ENCODE measurements at places on chromosomes 12 and 14.

DNA sequence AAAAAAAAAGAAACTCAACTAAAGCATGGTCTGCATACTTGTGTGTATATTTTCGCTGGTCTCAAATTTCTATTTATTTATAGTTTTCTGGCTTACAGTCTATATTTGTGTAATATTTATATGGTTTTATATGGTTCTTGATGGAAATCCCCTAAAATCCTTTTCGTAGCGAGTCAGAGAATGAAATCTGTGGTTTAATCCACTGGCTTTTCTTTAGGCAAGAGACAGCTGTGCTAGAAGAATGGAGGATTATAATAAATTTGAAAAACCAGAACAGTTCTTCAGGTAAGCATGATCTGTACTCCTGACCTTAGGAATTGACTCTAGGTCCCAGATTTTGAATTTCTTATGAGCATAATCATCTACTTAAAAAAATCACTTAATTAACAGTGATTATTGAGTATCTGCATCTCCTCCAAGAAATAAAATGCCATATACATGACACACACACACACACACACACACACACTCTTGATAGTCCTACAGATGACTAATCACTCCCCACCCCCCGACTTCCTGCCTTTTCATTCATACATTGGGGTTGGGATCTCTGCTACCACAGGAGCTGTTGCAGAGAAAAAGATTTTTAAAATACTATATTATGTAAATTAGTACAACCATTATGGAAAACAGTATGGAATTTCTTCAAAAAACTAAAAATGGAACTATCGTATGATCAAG is 113.4 kb downstream of the CRADD start:
- no peak for DNase-seq

DNA sequence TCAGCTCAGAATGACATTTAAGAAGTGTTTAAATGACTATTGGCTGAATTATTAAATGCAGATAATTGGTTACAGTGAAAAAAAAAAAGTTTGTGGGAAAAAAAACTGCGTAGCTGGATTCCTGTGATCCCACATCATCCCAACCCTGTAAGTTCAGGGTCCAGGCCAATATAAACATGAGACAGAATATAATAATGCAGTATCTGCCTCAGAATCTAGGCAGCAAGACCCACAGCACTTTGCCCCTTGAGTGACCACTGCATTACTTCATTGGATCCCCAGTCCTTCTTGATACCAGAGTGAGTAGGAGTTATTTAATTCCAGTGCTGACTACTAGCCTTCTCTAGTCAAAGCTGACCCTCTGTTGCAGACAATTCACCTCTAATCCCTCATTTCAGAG is 272.6 kb downstream of the CCER1 start:
- no peak for DNase-seq

DNA sequence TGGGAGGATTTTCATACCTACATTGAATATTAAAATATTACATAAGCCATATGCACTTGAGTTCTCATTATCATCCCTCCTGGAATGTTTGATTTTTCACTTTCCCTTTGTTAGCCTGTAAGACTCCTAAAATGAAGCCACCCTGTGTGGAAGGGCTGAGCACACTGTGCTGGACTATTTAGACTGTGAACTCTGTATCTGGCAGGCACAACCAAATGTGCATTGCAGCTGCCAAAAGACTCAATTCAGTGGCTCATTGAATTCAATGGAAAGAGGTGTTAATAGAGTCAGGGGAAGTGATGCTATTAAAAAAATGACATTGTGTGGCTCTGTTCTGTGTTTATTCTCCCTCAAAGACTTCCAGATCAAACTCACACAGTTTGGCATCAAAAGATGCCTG is 111.1 kb downstream of the SMOC1 start:
- no peak for DNase-seq

GRCh38 chr14:92750994-92751400 is 2.6 kb upstream of the LGMN start:
- DNase-seq, result no peak

GRCh38 chr12:128974881-128975280 is 121.6 kb downstream of the GLT1D1 start:
- no peak for DNase-seq

DNA sequence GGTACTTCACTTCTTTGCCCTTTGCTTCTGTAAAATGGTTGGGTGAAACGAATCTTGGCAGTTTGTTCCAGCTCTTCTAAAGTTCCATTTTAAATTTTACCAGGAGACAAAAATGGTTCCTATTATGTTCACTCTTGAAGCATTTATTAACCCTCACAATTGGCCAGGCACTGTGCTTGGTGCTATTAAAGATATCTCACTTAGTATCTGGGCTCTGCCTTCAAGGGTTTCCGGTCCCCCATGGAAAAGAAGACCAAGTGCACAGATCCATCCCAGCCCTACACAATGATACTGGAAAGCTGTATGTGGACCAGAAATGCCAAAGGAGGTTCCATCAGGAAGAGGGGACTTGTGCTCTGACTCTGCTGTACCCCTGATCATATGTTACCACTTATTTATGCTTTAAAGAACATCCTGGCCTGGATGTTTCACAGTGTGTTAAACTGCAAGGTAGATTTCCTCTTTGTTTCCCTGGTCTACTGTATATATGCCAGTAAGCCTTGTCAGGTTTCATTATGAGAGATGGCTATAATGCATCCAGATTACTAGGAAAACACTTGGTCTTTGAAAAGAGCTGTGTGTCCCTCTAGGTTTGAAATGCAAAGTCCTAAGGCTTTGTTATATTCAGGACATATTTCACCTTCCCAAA is 154.8 kb downstream of the PRKCH start:
- DNase-seq, result no peak

DNA sequence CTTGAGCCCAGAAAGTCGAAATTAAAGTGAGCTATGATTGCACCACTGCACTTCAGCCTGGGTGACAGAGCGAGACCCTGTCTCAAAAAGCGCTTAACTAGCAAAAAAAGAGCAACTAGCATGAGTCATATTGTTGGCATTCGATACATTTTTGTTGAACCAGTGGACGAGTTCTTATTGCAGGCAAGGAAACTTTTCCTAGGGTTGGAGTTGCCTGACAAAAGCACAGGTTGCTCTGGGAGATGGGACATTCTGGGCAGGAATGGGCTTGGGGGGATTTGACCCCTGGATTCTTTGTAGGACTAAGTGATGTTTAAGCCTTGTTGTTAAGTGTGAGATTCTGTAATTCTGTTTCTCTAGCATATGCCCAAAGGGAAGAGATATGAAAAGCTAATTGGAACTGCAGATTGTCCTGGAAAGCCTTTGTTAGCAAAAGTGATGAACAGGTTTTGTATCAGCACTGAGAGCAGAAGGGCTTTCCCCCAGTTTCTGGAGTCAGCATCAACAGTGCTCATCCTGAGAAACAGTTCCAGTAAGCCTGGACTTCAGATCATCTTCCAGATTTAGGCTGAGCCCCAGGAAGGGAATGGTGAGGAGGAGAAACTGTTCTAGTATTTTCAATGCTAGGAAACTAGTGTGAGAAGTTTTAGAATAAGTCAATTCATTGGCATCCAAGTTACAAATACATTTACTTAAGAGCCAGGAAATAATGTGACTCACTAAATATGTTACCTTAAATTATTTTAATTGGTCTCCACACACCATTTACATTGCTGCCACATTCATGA is 123.1 kb downstream of the SRGAP1 start:
- DNase-seq, result no peak

DNA sequence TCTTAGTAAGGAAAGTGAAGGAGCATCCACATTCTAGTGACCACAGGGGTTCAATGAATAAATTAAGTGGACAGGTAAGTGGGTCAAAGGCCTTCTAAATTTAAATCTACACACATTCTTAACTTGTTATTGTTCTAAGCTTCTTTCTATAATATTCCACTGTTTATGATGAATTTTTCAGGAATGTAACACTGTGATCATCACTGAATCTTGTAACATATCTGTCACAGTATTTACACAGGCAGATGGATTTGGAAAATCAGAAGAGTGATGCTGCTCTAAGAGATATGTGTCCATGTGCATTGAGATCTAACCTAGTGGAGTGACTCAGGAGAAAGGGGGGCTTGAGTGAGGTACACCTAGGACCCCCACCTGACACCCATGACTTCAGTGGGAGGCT is 115.4 kb upstream of the OVCH1 start:
- no peak for DNase-seq

GRCh38 chr12:106585521-106586277 is 2.9 kb downstream of the RFX4 start:
- no peak for DNase-seq

DNA sequence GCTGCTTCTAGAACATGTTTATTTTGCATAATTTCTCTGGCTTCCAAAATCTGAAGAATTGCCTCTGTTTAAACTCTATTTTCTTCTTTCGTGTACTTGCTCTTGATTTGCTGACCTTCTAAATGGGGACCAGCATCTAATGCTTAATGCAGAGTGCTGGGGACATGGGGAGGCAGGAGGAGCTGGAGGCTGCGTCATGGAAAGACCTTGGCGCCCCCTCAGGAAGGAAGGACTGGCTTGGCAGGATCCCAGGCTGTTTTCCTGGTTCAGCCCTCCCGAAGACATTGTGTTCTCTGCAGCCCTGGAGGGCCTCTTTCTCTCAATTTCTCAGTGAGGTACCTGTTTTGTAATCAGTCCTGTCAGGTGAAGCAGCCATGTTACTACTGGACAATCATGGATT is 5.5 kb downstream of the PRKCH start:
- DNase-seq, result no peak

GRCh38 chr12:125166041-125166440 is 100.8 kb downstream of the AACS start:
- DNase-seq, result no peak

DNA sequence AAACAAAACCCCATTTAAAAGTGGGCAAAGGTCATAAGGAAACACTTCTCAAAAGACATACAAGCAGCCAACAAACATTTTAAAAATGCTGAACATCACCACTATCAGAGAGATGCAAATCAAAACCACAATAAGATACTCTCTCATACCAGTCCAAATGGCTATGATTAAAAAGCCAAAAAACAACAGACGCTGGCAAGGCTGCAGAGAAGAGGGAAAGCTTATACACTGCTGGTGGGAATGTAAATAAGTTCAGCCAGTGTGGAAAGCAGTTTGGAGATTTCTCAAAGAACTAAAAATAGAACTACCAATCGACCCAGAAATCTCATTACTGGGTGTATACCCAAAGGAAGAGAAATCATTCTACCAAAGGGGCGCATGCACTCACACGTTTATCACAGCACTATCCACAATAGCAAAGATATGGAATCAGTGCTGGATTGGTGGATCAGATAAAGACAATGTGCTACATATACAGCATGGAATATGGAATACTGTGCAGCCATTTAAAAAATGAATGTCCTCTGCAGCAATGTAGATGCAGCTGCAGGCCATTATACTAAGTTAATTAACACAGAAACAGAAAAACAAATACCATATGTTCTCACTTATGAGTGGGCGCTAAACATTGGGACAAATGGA is 102.1 kb upstream of the DAAM1 start:
- no peak for DNase-seq

GRCh38 chr12:89927226-89927698 is 218.6 kb upstream of the ATP2B1 start:
- no peak for DNase-seq

DNA sequence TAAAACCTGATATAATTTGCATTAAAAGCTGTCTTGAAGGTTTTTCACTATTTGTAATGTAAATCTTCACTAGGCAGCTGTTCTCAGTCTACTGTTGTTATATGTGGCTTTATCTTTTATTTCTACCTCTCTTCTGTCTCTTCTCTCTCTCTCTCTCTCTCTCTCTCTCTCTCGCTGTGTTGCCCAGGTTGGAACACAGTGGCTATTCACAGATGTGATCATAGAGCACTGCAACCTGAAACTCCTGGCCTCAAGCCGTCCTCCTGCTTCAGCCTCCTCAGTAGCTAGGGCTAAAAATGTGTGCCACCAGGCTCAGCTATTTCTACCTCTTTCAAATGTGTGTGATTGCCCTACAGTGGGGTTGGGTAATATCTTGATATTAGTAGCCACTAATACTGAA is 21.1 kb downstream of the FUT8 start:
- no peak for DNase-seq

DNA sequence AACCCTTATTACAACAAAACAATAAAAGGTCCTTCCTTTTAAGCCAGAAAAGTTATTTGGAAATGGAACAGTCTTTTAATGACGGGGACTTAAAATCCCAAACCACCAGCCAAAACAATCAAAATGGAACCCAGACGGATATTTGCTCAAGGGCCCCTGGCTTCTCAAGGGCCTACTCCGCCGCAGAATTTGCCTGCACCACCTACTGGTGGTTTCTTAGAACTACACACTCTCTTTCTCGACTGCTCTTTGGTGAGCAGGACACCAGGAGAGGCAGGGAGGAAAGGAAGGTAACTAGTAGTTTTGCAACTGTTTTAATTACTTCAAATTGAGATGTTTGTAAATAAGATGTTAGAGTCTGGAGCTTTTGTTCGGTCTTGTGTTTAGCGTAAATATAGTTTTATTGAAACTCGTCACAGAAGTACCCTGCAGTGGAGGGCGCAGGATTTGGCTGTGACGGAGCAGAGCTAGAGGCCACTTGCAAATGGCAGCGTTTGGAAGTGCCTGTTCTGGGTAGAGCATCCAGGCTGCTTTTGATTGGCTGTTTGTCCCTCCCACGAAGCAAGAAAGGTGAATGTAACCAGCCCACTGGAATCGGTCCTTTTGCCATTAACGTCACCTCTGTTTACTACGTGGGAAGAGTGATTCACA is 238.5 kb downstream of the CACNA1C start:
- peak; percentile 23 for DNase-seq

GRCh38 chr12:75844985-75845384 is 186.6 kb downstream of the PHLDA1 start:
- DNase-seq, result no peak

- DNase-seq, result peak; percentile 25
Observed at GRCh38 chr14:90903101-90903500, 86.9 kb upstream of the TTC7B start.

DNA sequence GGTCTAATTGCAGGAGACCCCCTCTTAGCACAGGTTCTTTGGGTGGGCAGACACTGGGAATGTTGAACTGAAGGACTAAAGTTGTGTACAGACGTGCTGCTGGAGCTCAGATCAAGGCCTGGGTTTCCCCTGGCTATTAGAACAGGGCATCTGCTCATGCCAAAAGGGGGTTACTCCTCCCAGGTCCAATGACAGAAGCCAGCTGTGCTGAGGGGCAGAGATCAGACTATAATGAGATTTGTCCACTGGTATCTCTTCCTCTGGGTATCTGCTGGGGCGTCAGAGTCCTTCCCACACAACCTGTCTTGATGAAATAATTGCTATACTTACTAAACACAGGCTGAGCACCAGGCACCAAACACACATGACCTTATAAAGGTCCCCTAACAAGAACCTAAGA is 42.6 kb downstream of the LTBP2 start:
- DNase-seq, result no peak

DNA sequence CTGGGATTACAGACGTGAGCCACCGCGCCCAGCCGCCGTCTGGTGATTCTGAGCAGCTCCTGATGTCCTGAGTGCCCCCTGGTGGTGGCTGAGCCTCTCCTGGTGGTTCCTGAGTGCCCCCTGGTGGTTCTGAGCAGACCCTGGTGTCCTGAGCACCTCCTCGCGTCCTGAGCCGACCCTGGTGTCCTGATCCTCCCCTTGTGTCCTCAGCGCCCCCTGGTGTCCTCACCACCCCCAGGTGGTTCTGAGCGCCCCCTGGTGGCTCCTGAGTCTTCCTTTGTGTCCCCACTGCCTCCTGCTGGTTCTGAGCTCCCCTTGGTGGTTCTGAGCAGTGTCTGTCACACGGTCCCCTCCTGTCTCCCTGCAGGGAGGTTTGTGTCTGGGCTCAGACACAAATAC is 1304.9 kb downstream of the TMEM121 start:
- peak; percentile 68 for DNase-seq
